ENCODE measurements at places on chromosomes 1 and 21.

- H3K27me3 ChIP-seq = peaks cover 40% of the 10 kb centered on the region
- H3K27ac ChIP-seq = no peak overlapping the region
- H3K4me1 ChIP-seq = no peaks in the 10 kb centered on the region
- no peak overlapping the region for H3K4me3 ChIP-seq
- no peaks in the 10 kb centered on the region for H3K36me3 ChIP-seq
Observed at GRCh38 chr21:44414291-44415072, 40.8 kb upstream of the LRRC3 start.

DNA sequence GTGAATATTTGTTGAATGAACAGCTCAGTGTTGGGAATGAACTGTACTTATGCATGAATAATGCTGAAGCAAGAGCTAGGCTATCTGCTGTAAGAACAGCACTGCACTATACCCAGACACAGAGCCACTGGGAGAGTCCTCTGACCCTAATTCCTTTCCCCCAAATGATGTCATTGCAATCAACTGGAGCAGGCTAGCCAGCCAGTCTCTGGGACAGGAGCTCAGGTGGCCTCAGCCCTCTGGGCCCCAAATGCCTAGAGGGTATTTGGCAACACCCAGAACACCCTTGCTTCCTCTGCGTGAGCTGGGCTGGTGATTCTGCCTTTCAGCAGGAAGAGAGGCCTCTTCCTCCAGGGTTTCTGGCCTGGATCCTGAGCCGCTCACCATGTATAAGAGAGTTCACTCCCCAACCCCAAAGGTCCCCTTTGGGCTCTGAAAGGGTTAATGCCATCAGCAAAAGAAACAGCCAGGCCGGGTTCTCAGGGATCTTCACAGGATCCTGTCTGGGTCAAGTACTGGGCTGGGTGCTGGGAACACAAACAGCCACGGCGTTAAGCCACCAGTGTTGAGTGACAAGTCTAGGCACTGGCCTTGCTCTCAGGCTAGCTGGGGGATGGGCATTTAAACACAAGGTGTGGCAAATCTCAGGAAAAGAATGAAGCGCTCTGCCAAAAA lies 3.7 kb upstream of the PADI4 start:
- no peaks in the 10 kb centered on the region for H3K36me3 ChIP-seq
- H3K4me1 ChIP-seq = no peaks in the 10 kb centered on the region
- no peak overlapping the region for H3K27ac ChIP-seq

- no peak overlapping the region for H3K4me3 ChIP-seq
- H3K4me1 ChIP-seq = no peaks in the 10 kb centered on the region
- H3K36me3 ChIP-seq = no peaks in the 10 kb centered on the region
- H3K27me3 ChIP-seq = no peaks in the 10 kb centered on the region
- DNase-seq = no peak
Observed at GRCh38 chr1:232484856-232485255, 145.1 kb downstream of the SIPA1L2 start.

- no peak overlapping the region for H3K27ac ChIP-seq
- H3K36me3 ChIP-seq = peaks cover 19% of the 10 kb centered on the region
- H3K27me3 ChIP-seq = no peaks in the 10 kb centered on the region
Observed at GRCh38 chr1:40742363-40743061, 41.1 kb upstream of the KCNQ4 start.

- H3K36me3 ChIP-seq = no peaks in the 10 kb centered on the region
- H3K4me1 ChIP-seq = peaks cover 2% of the 10 kb centered on the region
- DNase-seq = no peak
- no peaks in the 10 kb centered on the region for H3K27me3 ChIP-seq
Observed at GRCh38 chr1:212664409-212665199, 35.0 kb downstream of the BATF3 start.

DNA sequence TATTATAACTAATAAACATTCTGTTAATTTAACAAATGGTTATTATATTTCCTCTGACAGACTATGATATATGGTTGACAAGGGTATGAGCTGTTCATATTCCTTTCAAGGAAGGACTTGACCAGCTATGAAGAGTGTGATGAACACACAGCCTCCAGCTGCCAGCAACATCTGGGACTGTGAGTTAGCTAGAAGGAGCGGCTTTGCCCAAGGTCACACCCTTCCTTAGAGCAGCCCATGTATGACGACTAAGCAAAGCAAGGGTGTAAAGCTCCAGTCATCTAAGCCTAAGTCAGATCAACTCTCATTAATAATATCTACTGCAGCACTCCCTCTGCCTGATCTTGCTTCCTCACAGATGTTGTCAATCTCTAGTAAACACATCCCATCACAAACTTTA lies 355.4 kb downstream of the PLPP3 start:
- H3K4me1 ChIP-seq = no peaks in the 10 kb centered on the region
- no peaks in the 10 kb centered on the region for H3K36me3 ChIP-seq
- H3K27me3 ChIP-seq = no peaks in the 10 kb centered on the region
- no peak for DNase-seq
- H3K4me3 ChIP-seq = no peak overlapping the region

GRCh38 chr1:14952626-14953314 lies 200.8 kb upstream of the TMEM51 start:
- no peak for DNase-seq
- H3K4me1 ChIP-seq = no peaks in the 10 kb centered on the region
- H3K27me3 ChIP-seq = no peaks in the 10 kb centered on the region
- H3K36me3 ChIP-seq = no peaks in the 10 kb centered on the region

DNA sequence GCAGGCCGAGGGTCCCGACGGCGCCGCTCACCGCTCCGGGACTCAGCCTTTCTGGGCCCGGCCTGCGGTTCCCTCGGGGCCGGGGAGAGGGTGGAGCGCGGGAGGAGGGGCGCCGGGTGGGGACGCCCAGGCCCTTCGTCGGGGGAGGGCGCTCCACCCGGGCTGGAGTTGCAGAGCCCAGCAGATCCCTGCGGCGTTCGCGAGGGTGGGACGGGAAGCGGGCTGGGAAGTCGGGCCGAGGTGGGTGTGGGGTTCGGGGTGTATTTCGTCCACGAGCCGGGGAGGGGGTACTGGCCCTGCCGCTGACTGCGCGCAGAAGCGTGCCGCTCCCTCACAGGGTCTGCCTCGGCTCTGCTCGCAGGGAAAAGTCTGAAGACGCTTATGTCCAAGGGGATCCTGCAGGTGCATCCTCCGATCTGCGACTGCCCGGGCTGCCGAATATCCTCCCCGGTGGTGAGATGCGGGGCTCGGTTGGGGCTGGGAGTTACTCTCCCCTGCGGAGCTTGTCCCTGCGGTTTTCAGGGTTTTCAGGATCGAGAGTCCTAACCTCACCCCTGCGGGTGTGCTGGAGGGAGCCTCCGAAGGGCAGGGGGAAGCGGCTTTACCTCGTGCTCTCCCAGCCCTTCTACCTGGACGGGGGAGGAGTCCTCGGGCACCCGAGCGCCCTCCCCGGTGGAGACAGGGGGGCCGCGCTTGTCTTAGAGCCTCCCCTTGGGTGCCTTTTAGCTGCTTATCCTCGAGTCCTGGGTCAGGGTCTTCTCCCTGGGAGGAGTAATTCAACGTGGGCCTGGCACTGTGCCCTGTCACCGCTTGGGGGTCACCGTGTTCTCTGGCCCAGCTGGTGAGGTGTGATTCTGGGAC lies 2.1 kb downstream of the SAMD11 start:
- peak overlapping the region; percentile 66 for H3K4me3 ChIP-seq
- DNase-seq = peak; percentile 51
- H3K4me1 ChIP-seq = peaks cover 26% of the 10 kb centered on the region
- H3K27ac ChIP-seq = peak overlapping the region; percentile 50
- H3K27me3 ChIP-seq = no peaks in the 10 kb centered on the region

- no peak for DNase-seq
- H3K27me3 ChIP-seq = peaks cover 2% of the 10 kb centered on the region
- no peak overlapping the region for H3K4me3 ChIP-seq
- no peak overlapping the region for H3K27ac ChIP-seq
Observed at GRCh38 chr21:45913886-45914285, 67.7 kb upstream of the COL6A1 start.

- H3K36me3 ChIP-seq = no peaks in the 10 kb centered on the region
- no peaks in the 10 kb centered on the region for H3K4me1 ChIP-seq
- no peak overlapping the region for H3K27ac ChIP-seq
- no peak overlapping the region for H3K4me3 ChIP-seq
Observed at GRCh38 chr21:29487154-29487553, 188.4 kb downstream of the BACH1 start.

GRCh38 chr1:92117526-92117925 lies 37.4 kb downstream of the BTBD8 start:
- DNase-seq = no peak
- H3K27me3 ChIP-seq = no peaks in the 10 kb centered on the region
- no peak overlapping the region for H3K27ac ChIP-seq
- no peaks in the 10 kb centered on the region for H3K36me3 ChIP-seq
- H3K4me1 ChIP-seq = no peaks in the 10 kb centered on the region

DNA sequence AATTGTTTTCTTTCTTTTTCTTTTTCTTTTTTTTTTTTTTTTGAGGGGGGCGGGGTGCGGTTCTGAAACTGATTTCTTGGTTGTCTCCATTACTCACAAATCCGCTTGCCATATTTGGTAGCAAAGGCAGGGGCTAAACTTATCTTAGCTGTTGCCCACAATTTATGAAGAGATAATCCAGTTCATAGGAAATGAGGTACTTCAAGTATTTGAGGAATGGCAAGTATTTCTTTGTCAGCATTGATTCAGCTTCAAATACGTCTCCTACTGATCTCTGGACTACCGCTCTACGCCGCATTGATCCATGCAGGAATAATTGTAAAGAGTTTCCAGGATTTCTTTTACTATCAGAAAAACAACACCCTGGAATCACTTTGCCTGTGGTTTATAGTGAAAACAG lies 289.2 kb upstream of the DPYD start:
- no peaks in the 10 kb centered on the region for H3K36me3 ChIP-seq
- DNase-seq = no peak

GRCh38 chr1:180265871-180266270 lies 35.8 kb downstream of the LHX4 start:
- H3K36me3 ChIP-seq = no peaks in the 10 kb centered on the region
- no peaks in the 10 kb centered on the region for H3K4me1 ChIP-seq
- H3K4me3 ChIP-seq = no peak overlapping the region
- DNase-seq = no peak
- H3K27me3 ChIP-seq = no peaks in the 10 kb centered on the region

DNA sequence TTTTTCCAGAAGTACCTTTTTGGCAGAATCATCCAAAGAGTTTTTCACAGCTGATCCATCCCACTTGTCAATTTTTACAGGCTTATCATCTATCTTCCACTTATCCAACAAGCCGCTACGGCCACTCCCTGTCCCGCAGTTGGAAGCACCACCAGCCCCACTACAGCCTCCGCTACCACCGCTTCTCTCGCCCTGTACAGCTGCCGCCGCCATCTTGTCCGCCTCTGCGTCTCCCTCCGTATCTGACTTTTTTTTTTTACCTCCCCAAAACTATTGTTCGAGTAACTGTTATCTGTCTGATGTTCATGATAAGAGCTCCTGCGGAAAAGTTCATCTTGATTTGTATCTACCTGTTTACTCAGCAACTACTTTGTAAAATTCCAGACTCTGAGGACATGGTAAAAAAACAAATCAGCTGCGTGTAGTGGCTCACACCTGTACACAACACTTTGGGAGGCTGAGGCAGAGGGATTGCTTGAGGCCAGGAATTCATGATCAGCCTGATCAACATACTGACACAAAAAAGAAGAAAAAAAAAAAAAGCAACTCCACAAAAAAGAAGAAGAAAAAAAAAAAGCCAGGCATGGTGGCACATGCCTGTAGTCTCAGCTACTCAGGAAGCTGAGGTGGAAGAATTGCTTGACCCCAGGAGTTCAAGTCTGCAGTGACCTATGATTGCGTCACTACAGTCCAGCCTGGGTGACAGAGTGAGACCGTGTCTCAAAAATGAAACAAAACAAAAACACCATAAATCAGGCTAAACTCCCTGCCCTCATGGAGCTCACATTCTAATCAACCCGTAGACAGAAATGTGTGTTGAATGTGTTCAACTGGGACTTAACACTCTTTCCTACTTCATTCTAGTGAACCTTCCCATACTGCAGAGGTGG lies 8.0 kb upstream of the EYA3 start:
- no peaks in the 10 kb centered on the region for H3K36me3 ChIP-seq
- H3K27me3 ChIP-seq = no peaks in the 10 kb centered on the region
- no peaks in the 10 kb centered on the region for H3K4me1 ChIP-seq
- H3K27ac ChIP-seq = no peak overlapping the region
- DNase-seq = no peak
- H3K4me3 ChIP-seq = no peak overlapping the region

- no peak overlapping the region for H3K4me3 ChIP-seq
- no peaks in the 10 kb centered on the region for H3K36me3 ChIP-seq
- no peaks in the 10 kb centered on the region for H3K4me1 ChIP-seq
- no peak overlapping the region for H3K27ac ChIP-seq
- peaks cover 18% of the 10 kb centered on the region for H3K27me3 ChIP-seq
Observed at GRCh38 chr1:53431805-53432565, 27.2 kb upstream of the DMRTB1 start.

DNA sequence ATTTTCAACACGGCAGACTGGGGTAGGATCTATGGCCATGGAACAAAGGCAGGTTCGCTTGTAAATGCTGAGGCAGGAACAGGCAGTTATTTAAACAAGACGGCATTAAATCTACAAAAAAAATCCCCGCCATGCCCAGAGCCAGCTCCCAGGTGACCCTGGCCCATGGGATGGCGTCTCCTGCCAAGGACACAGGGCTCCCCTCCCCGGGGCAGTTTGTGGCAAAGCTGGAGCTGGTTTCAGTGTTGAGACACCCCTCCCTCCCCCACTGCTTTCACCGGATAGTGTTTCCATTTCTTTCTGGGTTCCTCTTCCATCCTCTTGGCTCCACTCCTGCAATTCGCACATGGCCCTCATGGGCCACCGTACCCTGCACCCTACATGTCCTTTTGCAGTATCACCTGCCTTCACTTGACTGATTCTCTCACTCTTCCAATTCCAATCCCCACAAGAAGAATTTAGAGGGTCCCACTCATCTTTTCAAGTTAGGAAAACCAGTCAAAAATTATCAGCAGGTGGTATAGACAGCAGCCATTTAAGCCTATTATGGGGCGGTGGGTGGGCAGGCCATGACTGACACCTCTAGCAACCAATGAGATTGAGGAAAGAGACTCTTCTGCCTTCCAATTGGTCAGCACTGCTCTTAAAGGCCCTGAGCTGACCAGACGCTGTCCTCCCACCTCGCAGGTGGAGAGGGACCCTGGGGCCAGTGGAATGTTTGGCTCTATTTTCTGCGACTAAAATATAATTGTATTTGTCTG lies 52.0 kb downstream of the OLIG1 start:
- peaks cover 52% of the 10 kb centered on the region for H3K27me3 ChIP-seq
- H3K36me3 ChIP-seq = no peaks in the 10 kb centered on the region
- no peak for DNase-seq
- no peak overlapping the region for H3K27ac ChIP-seq
- no peak overlapping the region for H3K4me3 ChIP-seq

DNA sequence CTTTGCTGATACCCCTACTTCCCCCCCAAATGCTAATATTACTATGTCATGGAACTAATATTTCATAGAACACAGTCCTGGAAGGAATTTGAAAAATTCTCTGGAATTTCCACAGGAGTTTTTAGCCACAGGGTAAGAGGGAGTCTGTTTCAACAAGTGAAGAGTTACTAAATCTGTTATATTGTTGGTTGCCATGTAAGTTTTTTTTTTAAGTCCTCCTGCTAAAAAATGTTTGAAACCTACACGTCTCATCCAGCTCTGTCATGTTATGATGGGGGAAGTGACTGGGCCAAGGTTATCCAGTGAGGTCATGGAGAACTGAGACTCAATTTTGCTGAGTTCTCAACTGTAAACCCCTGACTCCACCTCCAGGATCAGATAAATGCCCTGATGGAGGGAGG lies 60.8 kb upstream of the USP24 start:
- H3K27ac ChIP-seq = no peak overlapping the region
- H3K4me3 ChIP-seq = no peak overlapping the region
- H3K27me3 ChIP-seq = no peaks in the 10 kb centered on the region
- DNase-seq = no peak
- no peaks in the 10 kb centered on the region for H3K36me3 ChIP-seq
- peaks cover 8% of the 10 kb centered on the region for H3K4me1 ChIP-seq

GRCh38 chr1:64920941-64921589 lies 45.3 kb downstream of the JAK1 start:
- H3K36me3 ChIP-seq = no peaks in the 10 kb centered on the region
- H3K4me1 ChIP-seq = peaks cover 39% of the 10 kb centered on the region
- H3K27ac ChIP-seq = no peak overlapping the region
- no peak overlapping the region for H3K4me3 ChIP-seq
